NCI-H510A treated with DMSO at 0.1 percent for 48 hours (cell line): ENCODE measurements at places on chromosomes 12 and 14.

- DNase-seq, result no peak
Observed at GRCh38 chr12:57085999-57086492, 2.9 kb upstream of the NAB2 start.

DNA sequence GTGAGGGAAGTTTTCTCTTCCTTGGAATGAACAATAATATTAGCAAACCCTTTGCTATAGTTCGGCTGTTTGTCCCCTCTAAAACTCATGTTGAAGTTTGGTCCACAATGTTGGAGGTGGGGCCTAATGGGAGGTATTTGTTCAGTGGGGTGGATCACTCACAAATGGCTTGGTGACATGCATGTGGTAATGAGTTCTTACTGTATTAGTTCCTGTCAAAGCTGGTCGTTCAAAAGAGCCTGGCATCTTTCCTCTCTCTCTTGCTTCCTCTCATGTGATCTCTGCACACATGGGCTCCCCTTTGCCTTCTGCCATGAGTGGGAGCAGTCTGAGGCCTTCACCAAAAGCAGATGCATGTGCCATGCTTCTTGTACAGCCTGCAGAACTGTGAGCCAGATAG is 13.1 kb upstream of the PPP4R4 start:
- no peak for DNase-seq

- no peak for DNase-seq
Observed at GRCh38 chr12:28104903-28105864, 85.1 kb upstream of the CCDC91 start.

DNA sequence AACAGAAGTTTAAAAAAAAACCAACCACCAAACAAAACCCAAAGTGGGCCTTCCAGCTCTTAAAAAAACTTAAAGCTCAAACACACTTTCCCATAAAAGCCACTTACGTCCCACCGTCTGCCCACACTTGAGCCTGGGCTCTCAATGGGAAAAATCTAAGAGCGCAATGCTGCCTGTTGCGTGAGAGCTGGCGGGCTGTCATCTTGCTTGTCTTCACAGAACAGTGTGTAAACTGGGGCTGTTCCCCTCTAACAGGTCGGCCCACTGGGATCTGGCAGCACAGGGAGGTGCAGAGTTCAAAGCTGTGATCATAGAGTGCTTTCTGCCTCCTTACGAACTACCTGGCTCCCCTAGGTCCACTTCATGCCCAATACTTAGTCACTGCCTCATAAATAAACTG is 80.0 kb downstream of the DICER1 start:
- no peak for DNase-seq

- peak; percentile 80 for DNase-seq
Observed at GRCh38 chr12:122203301-122204166, at the start of gene B3GNT4. B3GNT4 (plus strand) TSS chr12:122203709; CDS start chr12:122204619, 910 bp downstream.

DNA sequence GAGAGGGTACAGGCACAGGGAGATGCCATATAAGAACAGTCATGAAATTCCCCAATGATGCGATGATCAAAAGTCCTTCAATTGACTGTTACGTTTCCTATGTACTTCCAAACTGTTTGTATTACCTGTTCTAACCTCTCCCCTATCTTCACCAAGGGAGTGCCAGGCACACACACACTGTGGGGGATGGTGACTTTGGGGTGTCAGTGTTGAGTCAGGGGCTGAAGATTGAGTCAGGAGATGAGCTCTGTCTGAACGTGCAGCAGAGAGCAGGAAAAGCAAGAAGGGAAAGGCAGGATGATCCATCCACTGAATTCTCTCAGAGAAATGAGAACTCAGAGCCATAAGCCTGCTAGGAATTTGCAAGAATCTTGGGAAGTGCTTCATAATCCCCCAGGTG is 153.4 kb downstream of the EFCAB11 start:
- DNase-seq, result no peak

DNA sequence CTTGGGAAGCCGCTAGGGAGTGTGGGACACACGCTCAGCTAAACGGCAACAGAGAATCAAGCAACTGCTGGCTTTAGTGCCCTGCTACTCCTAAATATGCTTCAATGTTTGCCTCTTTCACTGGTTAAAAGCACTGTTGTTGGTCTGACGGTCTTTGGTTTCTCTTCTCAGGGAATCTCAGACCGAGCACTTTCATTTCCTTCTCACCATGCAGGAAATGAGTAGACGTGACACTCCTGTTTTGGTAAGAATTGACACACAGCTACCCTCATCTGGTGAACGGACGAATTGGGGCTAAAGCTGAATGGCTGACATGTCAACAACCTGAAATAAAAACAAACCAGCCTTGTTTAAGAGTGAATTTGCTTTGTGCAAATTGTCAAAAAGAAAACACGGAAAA is 57.5 kb upstream of the PIWIL1 start:
- DNase-seq, result no peak

- DNase-seq, result no peak
Observed at GRCh38 chr12:16076970-16077522, 165.9 kb downstream of the DERA start.

GRCh38 chr12:100927826-100928225 is 133.2 kb downstream of the ANO4 start:
- no peak for DNase-seq

GRCh38 chr14:96422992-96423391 is 31.1 kb downstream of the AK7 start:
- no peak for DNase-seq

DNA sequence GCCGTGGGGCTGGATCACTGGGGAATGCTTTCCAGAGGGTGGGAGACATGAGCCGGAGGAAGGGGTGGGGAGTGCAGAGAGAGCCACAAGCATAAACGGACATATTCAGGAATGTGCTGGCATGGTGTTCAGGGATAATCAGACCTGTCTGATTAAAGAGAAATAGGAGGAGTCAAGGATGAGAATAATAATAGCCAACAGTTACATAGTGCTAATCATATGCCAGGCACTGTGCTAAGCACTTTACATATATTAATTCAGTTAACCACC is 43.7 kb downstream of the LTBP2 start:
- no peak for DNase-seq

- DNase-seq, result no peak
Observed at GRCh38 chr12:116125956-116126566, 151.4 kb downstream of the MED13L start.

DNA sequence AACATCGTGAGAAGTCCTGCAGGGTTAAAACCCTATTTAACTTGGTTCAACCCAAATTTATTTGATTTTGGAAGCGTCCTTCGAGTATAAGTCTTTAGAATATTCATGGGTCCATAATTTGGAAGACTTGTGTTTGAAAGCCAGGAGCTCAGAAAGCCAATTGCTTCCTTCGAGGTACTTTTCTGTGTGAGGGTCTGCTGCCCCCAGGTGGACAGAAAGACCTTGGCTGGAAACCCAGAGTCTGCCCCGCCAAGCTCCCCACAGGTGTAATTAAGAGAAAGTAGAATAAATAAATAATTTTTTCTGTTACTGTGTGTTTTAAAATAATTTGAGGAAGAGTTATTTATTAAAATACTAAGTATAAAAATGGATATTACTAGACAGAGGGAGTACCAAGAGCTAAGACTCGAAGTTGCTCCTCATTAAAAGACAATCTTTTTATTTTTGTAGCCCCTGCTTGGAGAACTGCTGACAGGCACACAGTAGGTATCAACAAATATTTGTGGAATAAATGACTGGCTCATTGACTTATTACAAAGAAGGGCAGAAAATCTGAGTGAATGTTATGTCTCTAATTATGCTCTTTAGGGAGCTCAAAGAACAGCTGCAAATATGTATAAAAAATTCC is 105.8 kb downstream of the PAH start:
- DNase-seq, result peak; percentile 22

- no peak for DNase-seq
Observed at GRCh38 chr12:27665704-27666103, 30.5 kb upstream of the REP15 start.

DNA sequence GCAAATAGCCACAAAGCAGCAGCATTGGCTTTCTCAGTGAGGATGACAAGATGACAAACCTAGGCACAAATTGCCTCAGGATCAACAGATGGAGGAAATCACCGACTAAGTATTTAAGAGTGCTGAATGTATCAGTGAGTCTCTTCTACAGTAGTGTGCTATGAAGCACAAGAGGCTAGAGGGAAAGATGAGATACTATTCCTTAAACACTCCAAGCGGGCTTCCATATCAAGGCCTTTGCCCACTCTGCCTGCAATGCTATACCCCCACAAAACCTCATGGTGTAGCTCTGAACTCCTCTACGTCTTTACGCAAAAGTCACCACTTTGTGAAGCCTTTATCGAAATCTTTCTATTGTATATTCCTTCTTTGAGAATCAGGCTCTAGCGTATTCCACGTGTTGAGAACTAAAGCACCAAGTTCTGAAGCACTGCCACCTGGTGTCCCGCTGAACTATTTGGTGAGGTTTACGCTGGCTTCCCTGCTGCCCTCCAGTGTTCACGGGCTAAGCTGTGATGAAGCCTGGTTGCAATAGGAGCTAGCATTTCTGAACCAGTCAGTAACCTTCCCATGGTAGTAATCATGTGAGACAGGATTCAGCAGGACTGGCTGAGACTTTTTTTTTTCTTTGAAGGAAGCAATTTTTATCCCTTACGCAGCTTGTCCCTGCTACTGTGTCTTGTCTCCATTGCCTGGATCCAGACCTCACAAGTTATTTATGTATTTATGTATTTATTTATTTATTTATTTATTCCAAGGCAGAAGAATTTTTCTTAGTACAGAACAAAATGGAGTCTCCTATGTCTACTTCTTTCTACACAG is 426.5 kb upstream of the OR4E1 start:
- DNase-seq, result no peak

GRCh38 chr12:13085968-13086686 is 17.3 kb downstream of the GSG1 start:
- no peak for DNase-seq

DNA sequence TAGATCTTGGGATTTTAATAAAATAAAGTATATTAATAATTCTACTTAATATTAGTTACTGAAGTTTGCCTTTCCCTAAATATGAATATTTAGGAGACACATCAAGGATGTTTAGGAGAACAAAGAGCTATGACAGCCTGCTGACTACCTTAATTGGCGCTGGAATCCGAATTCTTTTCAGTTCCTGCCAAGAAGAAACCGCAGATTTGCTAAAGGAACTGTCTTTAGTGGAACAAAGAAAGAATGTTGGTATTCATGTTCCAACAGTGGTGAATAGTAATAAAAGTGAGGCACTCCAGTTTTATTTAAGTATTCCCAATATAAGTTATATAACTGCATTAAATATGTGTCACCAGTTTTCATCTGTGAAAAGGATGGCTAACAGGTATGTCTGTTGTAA is 54.5 kb downstream of the MIS18BP1 start:
- DNase-seq, result no peak

DNA sequence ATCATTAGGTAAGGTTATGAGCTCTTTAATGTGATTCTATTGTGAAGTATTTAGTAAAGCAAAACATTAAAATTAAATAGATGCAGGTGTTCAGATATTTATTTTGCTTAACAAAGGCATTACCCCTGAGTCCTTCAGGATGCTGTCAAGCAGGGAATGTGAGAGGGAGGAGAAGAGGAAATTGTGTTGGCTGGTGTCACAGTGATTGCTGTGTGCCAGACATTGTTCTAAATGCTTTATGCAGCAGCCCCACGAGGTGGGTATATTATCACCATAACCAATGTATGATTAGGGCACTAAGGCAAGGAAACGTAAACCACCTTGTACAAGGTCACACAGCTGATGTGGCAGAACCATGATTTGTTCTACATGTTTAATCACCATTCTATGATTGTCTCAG is 80.1 kb downstream of the STAB2 start:
- peak; percentile 50 for DNase-seq

DNA sequence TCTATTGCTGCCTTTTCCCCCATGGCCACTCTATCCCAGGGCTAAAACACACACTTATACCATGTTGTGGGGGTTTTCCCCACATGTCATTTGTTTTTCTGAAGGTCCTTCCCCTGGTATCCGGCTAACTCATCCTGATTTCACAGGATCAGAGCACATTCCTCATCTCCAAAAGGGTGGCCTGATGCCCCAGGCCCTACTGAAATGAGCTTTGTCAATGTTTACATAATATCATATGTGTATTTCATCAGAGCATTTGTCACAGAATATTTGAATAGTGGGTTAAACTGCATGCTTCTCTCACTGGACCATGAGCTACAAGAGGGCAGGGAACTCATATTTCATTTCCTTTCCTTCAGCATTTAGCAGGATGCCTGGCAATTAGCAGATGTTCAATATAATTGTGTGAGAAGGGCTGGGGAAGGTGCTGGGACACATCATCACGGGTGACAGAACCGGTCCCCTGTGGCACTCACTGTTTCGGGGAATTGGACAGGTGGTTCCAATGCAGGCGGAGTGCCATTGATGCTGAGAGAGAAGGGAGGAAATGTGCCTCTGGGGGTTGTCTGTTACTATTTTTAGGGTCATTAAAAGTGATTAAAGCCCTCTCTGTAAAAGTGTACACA is 26.8 kb downstream of the EMP1 start:
- DNase-seq, result no peak

- DNase-seq, result no peak
Observed at GRCh38 chr12:92556141-92556540, 146.6 kb upstream of the PLEKHG7 start.

DNA sequence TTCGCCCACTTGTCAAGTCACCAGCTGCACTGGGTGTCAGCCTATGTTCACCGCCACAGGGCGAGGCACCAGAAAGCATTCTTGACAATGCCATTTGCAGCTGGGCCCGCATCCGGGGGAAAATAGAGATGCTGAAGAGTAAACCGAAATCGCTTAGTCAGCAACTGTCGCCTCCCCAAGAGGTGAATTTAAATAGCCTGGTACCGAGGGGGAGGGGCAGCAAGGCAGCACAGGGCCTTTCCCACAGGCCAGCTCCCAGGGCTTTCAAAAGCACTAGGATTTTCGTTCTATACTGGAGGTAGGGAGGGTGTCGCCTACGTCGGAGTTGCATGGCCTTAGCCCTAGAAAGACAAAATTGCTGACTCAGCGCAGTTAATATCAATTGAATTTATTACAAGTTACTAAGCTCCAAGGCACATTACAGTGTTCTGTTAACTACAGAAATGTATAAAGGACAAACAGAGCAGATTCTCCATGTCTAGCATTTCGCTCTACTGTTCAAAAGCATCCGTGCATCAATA is 4.3 kb downstream of the IRF2BPL start:
- DNase-seq, result peak; percentile 92

- DNase-seq, result no peak
Observed at GRCh38 chr14:57295239-57295638, 26.5 kb downstream of the AP5M1 start.

- DNase-seq, result no peak
Observed at GRCh38 chr12:58732894-58733293, 187.4 kb downstream of the LRIG3 start.

- no peak for DNase-seq
Observed at GRCh38 chr12:109952160-109952858, 43.9 kb downstream of the GIT2 start.

DNA sequence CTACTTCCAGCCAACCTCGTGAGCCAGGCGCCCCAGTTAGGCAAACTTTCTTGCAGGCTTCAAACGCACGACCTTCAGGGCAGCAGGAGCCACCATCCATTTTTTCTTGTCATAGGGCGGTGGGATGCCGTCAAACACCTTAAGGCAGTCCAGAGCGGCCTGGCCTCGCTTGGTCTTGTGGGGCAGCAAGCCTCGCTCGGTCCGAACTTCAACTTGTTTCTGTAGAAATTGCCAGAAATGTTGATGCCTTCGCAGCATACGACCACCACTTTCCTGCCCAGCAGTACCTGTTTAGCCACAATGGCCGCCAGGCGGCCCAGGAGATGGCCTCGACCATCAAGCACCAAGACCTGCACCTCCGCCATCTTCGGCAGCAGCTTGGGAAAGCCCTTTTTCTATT is 474.7 kb downstream of the MDGA2 start:
- DNase-seq, result no peak
